ENCODE measurements at places on chromosomes 3 and 15. TPM values are rescaled to one million over a fixed set of nuclear protein-coding genes. Genes with fewer than 3 reads are reported as not detected.

ZNF445 gene
- 3.8 TPM for polyA plus RNA-seq

ACAP2 gene
- 18.1 TPM for polyA plus RNA-seq

ADIPOQ gene
- not detected for polyA plus RNA-seq

ISLR gene
- polyA plus RNA-seq = 2.8 TPM

UPK1B gene
- 2.1 TPM for polyA plus RNA-seq

CX3CR1 gene
- polyA plus RNA-seq = 0.20 TPM

POLQ gene
- polyA plus RNA-seq = 0.22 TPM

VIPR1 gene
- polyA plus RNA-seq = 89.8 TPM

CACNA2D3 gene
- polyA plus RNA-seq = 1.1 TPM

CP gene
- polyA plus RNA-seq = 47.2 TPM

ABTB1 gene
- 102 TPM for polyA plus RNA-seq

FBLN2 gene
- 8.2 TPM for polyA plus RNA-seq

RBP2 gene
- 0.33 TPM for polyA plus RNA-seq

THAP10 gene
- polyA plus RNA-seq = 1.2 TPM

MYNN gene
- 8.1 TPM for polyA plus RNA-seq

SLCO3A1 gene
- polyA plus RNA-seq = 26.0 TPM

ZBBX gene
- polyA plus RNA-seq = 7.1 TPM

P2RY14 gene
- 2.1 TPM for polyA plus RNA-seq

RETNLB gene
- polyA plus RNA-seq = not detected

ZNF501 gene
- polyA plus RNA-seq = 1.2 TPM

CYP8B1 gene
- 0.01 TPM for polyA plus RNA-seq

SSUH2 gene
- polyA plus RNA-seq = 0.26 TPM

SEMA5B gene
- polyA plus RNA-seq = 0.65 TPM

HYAL1 gene
- 27.8 TPM for polyA plus RNA-seq

EXD1 gene
- polyA plus RNA-seq = 0.05 TPM

KLHL24 gene
- polyA plus RNA-seq = 17.6 TPM

NEK10 gene
- 5.4 TPM for polyA plus RNA-seq

CAND2 gene
- polyA plus RNA-seq = 1.6 TPM

SHC4 gene
- 0.09 TPM for polyA plus RNA-seq

CD200 gene
- polyA plus RNA-seq = 5.7 TPM

OR5H6 gene
- polyA plus RNA-seq = not detected

TBC1D21 gene
- polyA plus RNA-seq = not detected

RASGRP1 gene
- 0.81 TPM for polyA plus RNA-seq

LRIG1 gene
- 25.1 TPM for polyA plus RNA-seq

AGBL1 gene
- 0.57 TPM for polyA plus RNA-seq

MCF2L2 gene
- 0.26 TPM for polyA plus RNA-seq

LRTM1 gene
- polyA plus RNA-seq = not detected

GDPGP1 gene
- 3.4 TPM for polyA plus RNA-seq

GOLGA8K gene
- polyA plus RNA-seq = 0.41 TPM

ATG7 gene
- polyA plus RNA-seq = 44.2 TPM

ATG3 gene
- polyA plus RNA-seq = 29.4 TPM

GOLGA8O gene
- 0.42 TPM for polyA plus RNA-seq

FSTL1 gene
- 24.9 TPM for polyA plus RNA-seq

CCR1 gene
- 11.1 TPM for polyA plus RNA-seq

EBLN2 gene
- 1.2 TPM for polyA plus RNA-seq

DVL3 gene
- polyA plus RNA-seq = 39.9 TPM

IGSF11 gene
- polyA plus RNA-seq = 0.07 TPM

All from lung (tissue), 17 donors.